ENCODE measurements at places on chromosomes 1 and 21.
A peak's percentile ranks its signal among the peaks of the same experiment; 100 is the strongest.

DNA sequence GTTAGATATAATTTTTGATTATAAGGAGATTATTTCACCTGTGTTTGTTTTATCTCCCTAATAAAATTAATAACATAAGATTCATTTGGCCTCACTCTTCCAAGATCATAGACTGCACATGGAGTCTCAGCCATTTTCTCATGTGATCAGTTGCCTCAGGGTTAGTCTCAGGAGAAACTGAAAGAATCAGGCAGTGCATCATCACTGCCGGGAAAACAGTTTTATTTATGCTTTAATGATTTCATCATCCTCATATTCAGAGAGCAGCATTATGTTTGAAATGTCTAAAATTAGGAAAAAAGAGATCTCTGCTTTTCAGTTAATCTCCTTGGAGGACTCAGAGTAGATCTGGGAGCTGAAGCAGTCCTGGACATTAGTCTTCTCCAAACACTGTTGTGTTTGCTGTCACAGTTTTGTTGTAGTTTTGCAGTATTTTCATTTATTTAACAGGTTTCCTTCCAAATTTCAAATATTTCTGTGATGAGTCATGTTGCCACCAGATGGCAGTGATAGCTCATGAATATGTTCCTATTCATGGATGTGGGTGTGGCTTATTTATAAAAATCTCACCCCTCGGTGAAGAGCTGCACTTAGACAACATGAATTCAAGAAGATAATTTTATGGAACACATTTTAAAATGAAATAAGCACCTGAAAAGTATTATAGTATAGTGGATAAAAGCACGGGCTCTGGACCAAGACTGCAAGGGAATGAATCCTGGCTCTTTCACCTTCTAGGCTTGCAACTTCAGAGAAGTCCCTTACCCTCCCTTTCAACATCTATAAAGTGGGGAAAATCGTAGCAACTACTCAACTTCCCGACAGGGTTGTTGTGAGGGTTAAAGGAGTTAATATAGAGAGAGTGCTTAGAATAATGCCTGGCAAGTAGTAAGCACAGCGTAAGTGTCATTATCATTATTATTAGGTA, 31.2 kb downstream of the CHD1L start:
- DNase-seq, result peak; percentile 58

DNA sequence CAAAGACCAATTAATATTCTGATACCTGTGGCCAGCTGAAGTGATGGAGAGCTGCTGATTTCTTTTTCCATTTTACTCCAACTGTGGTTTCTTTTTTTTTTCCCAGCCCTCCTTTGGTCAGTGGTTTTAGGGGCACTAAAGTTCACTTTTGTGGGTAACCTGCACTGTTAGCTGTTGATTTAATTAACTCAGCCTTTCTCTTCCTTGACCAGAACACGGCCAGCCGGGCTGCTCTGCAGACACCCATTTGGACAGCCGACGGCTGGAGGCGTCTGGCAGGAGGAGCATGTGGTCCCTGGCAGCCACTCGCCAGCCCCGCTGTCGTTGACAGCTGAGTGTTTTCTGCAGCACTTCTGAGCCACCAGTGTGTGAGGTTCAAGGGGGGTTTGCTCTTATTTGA, 136.2 kb upstream of the RUNX3 start:
- DNase-seq, result no peak

- DNase-seq, result no peak
These were observed 48.5 kb upstream of the EDEM3 start for GRCh38 chr1:184803180-184803492.

GRCh38 chr1:28313702-28314546, 14.9 kb upstream of the MED18 start:
- DNase-seq, result no peak

- DNase-seq, result no peak
These were observed 4.5 kb downstream of the C1orf232 start for GRCh38 chr1:26164036-26164860.

DNA sequence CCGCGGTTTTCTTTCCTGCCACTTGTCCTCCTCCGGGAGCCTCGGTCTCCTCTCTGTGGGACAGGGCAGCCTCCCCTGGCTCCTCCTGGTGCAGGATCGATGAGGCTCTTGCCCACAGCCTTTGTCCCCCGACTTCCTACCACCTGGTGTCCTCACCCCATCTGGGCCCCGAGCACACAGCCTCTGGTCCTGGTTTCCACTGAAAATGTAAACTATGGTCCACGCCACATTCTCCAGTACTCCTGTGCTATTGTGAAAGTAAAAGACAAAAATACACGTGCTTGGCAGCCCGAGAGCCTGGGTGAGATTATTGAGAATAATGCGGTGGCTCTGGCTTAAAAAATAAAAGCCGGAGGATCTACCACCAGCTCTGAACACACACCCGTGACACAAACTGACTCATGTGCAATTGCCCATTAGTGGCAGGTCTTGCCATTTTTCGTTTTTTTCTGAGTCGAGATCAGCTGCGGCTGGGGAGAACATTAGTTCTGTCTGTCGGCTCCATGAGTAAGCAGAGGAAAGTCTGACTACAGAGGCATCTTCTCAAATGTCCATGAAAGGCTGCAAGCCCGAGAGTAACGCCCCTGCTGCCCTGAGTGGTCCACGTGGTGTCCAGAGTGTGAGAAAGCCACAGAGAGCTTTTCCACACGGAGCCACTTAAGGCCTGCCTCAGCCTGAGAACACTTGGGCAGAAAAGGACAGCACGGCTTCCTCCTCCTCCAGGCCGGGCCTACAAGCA, 5.7 kb upstream of the COL6A2 start:
- no peak for DNase-seq

DNA sequence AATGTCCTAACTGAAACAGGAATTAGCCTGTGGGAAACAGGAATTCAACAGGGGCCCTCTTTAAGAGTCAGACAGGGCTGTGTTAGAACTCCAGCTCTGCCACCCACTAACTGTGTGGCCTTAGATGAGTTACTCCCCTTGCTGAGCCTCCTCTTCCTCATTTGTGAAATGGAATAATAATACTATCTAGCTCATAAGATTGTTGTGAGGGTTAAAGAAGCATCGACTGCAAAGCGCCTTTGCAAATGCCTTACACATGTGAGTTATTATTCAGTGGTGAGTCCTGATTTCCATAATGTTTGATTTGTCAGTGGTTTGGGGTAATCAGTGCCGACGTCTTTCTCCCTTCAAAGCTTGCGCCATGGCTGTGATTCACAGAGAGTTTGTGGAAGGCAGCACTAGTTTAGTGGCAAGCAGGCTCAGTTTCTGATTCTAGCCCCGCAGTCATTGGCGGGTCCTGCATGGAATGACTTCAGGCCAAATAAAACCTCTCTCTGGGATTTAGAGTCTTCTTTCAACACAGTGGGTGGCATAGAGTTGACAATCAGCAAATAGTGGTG, 388.5 kb downstream of the PLPP3 start:
- no peak for DNase-seq

DNA sequence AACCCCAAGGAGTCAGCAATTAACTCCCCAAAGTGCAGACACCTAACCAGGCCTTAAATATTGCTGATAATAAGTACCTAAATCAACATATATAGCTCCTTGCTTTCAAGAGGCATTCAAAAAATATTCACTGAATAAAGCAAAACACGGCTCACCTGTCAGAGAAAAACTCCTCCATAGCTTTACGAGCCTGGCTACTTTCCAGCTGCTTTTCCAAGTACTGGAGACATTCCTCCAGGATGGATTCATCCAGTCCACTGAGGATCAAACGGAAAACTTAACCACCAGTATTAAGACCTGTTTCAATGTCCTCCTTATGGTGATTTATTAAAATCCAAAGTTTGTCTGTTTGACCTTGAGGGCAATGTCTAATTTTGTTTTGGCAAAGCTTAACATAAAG, 44.6 kb downstream of the UBR4 start:
- DNase-seq, result no peak

GRCh38 chr1:29960156-29960755, 723.9 kb downstream of the PTPRU start:
- no peak for DNase-seq

- no peak for DNase-seq
These were observed 144.1 kb downstream of the TRABD2B start for GRCh38 chr1:47853059-47853458.

DNA sequence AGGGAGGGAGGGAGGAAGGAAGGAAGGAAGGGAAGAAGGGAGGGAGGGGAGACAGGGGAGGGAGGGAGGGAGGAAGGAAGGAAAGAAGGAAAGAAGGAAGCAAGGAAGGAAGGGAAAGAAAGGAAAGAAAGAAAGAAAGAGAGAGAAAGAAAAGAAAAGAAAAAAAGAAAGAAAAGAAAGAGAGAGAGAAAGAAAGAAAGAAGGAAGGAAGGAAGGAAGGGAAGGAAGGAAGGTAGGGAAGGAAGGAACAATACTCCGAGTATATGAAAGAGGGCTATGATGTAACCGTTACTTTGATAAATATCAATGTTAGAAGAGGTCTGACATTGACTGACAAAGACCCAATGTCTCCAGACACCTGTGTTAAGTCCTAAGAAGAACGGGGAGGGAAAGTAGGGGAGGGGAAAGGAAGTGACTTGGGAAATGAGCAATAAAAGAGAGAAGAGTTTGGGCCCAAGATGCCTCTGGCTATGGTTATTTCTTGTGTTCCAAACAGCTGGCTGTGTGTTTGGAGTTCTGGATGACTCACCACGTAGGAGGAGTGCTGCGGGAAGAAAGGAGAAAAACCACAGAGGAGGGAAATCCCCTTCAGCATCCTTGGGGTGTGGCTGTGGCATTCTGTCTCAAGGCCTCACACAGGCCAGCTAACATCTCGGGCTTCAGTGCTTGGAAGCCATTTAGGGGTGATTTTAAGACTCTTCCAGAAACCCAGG, 37.0 kb upstream of the RXRG start:
- no peak for DNase-seq

DNA sequence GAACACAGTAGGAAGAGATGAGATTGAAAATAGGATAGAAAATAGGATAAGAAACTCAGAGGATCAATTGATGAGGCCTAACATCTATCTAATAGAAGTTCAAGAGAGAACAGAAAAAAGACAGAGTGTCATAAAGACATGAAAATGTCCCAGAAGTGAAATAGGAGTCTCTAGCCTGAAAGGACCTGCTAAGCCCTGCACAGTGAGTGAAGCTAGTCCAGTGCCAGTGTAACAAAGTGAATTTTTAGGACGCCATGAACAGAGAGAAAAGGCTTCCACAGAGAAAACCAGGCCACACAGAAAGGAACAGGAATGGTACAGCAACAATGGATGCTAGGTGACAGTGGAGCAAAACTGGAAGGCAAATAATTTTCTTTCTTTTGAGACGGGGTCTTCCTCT, 20.3 kb upstream of the LSS start:
- DNase-seq, result no peak

DNA sequence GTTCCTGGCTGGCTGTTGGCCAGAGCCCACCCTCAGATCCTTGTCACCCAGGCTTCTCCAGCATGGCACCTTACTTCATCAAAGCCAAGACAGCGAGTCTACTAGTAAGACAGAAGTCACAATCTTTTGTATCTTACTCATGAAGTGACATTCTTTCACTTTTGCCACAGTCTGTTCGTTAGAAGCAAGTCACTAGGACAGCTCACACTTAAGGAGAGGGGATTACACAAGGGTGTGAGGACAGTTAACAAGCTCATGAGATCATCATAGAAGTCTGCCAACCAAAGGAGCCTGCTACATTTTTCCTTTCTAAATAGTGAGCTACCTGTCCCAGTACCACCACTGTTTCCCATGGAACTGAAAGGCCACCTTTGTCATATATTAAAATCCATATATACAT, 61.5 kb downstream of the PACC1 start:
- DNase-seq, result no peak

Measured in NCI-H2081 (cell line).